Mammary epithelial cell (primary cell): ENCODE measurements at places on chromosomes 5 and 9. TPM values are rescaled to one million over a fixed set of nuclear protein-coding genes. Genes with fewer than 3 reads are reported as not detected.

Gene MEGF9
- total RNA-seq = 31.5 TPM

Gene TMEM174
- not detected for total RNA-seq

Gene FOXD4L6
- 1.0 TPM for total RNA-seq

Gene MARCOL
- total RNA-seq = not detected in 2 replicates

Gene SH2D3C
- total RNA-seq = 0.19 and 0.40 TPM in 2 replicates

Gene MORN5
- total RNA-seq = not detected in 2 replicates

Gene STPG3
- total RNA-seq = not detected in 2 replicates

Gene LRRC14B
- total RNA-seq = not detected in 2 replicates

Gene OR2S2
- 0.33 TPM for total RNA-seq

Gene CARD9
- 1.0 TPM for total RNA-seq

Gene CDKN2B
- total RNA-seq = 50.0 TPM

Gene BAAT
- 0.17 TPM for total RNA-seq

Gene SAP30L
- 34.9 and 35.1 TPM in 2 replicates for total RNA-seq

Gene PAEP
- not detected for total RNA-seq

Gene PCDHB16
- 0.21 and 0.56 TPM in 2 replicates for total RNA-seq

Gene STK32A
- 0.56 TPM in 1 of 2 replicates, not detected in the other for total RNA-seq

Gene KIF24
- total RNA-seq = 1.3 TPM

Gene UBAP1
- 68.4 and 77.7 TPM in 2 replicates for total RNA-seq

Gene RAPGEF1
- total RNA-seq = 41.7 TPM

Gene MEIKIN
- total RNA-seq = not detected

Gene ORM2
- not detected for total RNA-seq

Gene PPP3R2
- not detected for total RNA-seq

Gene BTNL9
- 0.16 TPM in 1 of 2 replicates, not detected in the other for total RNA-seq

Gene FAM169A
- total RNA-seq = 25.5 TPM

Gene GABRA1
- not detected for total RNA-seq

Gene CTNNAL1
- 43.7 TPM for total RNA-seq

Gene PRR7
- 23.3 TPM for total RNA-seq

Gene CNTNAP3
- total RNA-seq = 37.5 TPM

Gene DIMT1
- 27.7 TPM for total RNA-seq

Gene ARID3C
- not detected in 2 replicates for total RNA-seq

Gene SNCAIP
- total RNA-seq = not detected in 2 replicates

Gene VAV2
- total RNA-seq = 52.0 and 60.1 TPM in 2 replicates

Gene CDX1
- not detected for total RNA-seq

Gene DDX31
- total RNA-seq = 22.7 and 26.9 TPM in 2 replicates

Gene ZNF462
- 43.7 and 43.9 TPM in 2 replicates for total RNA-seq

Gene SMIM33
- not detected in 2 replicates for total RNA-seq

Gene PRUNE2
- total RNA-seq = 9.2 TPM
